ENCODE measurements at places on chromosomes 7 and 10.
A peak's percentile ranks its signal among the peaks of the same experiment; 100 is the strongest.

- DNase-seq, result no peak
Observed at GRCh38 chr10:47034441-47035051, 123.3 kb downstream of the PTPN20 start.

DNA sequence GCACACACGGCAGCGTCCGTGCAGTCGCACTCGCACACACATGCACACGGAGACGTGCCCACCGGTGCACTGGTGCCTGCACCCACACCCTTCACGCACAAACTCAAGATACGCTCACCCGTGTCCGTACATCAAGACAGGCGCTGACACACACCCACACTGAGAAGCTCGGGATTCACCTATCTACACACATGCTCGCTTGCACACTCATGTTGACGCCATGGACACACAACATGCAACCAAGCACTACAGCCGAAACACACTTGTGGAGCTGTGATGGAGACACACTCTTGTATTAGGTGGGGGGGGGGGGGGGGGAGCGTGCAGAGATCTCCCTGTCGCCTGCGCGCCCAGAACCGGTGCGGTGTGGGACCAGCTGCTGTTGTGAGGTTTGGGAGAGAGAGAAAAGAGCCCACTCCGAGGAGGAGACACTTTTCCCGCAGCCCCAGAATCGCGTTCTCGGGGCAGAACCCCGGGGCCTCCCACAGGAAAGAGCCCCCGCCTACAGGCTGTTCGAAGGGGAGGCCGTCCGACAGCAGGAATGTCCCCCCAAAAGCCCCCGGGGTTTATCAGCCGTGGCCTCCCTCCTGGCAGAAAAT is 605 bp upstream of the NFKB2 start:
- DNase-seq, result peak; percentile 80

- DNase-seq, result no peak
Observed at GRCh38 chr10:71031603-71032002, 143.2 kb upstream of the PCBD1 start.

- no peak for DNase-seq
Observed at GRCh38 chr10:43815181-43815885, 166.7 kb upstream of the ZNF32 start.

DNA sequence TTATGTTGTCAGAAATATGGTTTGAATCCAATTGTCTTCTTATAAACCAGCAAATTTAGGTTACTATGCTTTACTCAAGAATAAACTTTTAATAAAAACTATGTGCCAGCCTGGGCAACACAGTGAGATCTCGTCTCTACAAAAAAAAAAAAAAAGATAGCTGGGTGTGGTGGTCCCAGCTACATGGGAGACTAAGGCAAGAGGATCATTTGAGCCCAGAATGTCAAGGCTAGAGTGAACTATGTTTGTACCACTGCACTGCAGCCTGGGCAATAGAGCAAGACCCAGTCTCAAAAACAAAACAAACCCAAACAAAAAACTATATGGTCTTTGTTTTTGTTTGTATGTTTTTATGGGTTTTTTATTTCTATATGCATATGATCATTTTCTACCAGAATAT is 7.5 kb upstream of the ARHGAP12 start:
- DNase-seq, result no peak

DNA sequence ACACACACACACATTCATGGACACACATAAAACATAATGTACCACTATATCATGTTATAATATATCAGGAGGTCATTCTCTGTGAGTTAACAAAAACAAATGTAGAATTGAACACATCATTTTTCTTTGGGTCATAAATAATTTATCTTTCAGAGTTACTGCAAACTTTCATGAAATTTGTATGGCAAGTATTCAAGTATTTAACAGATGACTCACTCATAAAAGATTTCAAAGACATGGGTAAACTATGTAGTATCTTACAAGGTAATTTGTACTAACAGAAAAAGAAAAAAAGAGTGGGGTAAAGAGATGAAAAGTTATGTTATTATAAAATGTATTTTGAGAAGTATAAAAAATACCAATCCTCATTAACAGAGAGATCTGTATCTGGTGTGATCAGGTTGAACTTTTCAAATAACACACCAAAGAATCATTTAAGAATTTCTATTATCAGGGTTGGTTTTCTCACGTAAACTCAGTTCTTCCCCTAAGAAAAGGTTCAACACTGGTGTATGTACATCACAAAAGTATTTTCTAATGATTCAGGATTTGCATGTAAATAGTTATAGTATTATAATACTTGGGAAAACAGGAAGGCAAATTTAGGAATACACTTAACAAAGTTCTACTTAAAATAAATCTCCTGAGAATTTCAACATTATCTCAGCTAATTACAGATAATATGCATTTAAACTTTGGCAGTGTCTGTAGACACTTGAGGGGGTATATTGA is 933.1 kb upstream of the LRRN3 start:
- DNase-seq, result no peak

GRCh38 chr10:93139059-93139655 is 65.5 kb downstream of the CYP26A1 start:
- DNase-seq, result no peak

DNA sequence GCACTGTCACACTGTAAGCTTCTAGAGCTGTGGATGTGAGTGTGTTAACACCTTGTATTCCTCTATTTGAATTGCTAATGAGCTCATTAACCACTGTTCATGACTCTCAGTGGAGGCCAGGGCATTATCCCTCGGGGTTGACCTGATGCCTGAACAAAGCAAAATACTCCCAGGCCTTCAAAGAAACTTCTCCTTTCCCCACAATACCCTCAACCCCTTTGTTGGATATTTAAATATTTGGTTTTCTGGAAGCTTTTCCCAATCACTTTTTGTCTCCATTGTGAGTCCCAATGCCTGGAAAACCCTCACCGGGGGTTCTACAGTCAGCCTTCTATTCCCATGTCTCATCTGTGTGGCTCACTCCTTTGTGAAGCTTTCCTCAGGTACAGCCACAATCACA is 780.1 kb downstream of the PHTF2 start:
- DNase-seq, result no peak

DNA sequence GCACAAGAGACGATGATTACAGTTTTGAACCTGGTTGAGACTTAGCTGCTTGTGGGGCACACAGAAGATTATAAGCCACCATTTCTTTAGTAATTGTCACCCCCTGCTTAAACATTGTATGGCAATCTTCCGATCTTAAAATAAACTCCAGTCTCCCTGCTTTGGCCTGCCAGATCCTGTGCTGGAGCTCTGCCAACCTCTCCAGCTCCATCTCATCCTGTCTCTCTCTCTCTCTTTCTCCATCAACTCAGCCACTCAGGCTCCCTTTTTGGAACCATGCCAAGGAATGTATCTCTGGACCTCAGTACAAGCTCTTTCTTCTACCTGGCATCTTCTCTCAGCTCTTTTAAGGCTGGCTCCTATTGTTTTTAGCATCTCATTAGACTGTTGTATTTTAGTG is 1053.2 kb downstream of the REEP3 start:
- DNase-seq, result no peak

GRCh38 chr10:28906415-28906814 is 229.1 kb downstream of the BAMBI start:
- no peak for DNase-seq

- DNase-seq, result no peak
Observed at GRCh38 chr10:43195557-43195956, 57.3 kb downstream of the CSGALNACT2 start.

- peak; percentile 52 for DNase-seq
Observed at GRCh38 chr10:11986593-11987216, 55.9 kb downstream of the UPF2 start.

GRCh38 chr10:28127881-28128280 is 129.0 kb upstream of the ODAD2 start:
- no peak for DNase-seq

GRCh38 chr7:66741710-66742049 is 1.1 kb downstream of the RABGEF1 start:
- no peak for DNase-seq

DNA sequence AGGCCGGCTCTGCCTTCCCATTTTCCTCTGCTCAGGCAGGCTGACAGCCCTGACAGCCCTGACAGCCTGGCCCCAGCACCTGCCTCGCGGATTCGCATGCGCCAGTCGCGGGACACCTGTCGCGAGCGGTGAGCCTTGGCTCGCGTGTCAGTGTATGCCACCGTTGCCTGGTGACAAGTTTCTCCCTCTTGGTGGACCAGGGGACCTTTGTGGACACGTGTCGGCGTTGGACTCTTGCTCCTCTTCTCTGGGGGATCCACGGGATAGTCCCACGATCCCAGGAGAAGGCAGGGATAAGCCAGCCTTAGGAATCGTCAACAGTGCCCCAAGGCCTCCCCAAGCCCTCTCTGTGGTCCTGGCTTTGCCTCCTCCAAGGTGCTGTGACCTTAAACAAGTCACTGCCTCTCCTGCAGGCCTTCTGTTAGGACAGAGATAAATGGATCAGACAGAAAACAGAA is 18.1 kb upstream of the ZNF273 start:
- no peak for DNase-seq

DNA sequence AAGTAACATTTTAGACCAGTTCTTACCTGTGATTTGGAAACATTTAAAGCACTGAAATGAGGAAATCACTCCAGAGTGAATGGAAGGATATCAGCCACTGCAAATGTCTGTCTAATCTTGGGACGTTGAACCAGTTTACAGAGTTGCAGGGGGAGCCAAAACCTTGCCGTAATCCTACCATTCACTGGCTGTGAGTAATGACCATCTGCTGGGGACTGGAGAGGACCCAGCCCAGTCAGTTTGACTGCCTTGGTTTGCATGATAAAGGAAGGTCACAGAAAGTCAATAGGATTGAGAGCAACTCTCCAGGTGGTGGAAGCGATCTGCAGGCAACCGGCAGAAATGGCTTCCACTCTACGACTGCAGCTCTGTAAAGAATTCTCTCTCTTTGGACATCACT is 167.2 kb downstream of the AKR1D1 start:
- no peak for DNase-seq

DNA sequence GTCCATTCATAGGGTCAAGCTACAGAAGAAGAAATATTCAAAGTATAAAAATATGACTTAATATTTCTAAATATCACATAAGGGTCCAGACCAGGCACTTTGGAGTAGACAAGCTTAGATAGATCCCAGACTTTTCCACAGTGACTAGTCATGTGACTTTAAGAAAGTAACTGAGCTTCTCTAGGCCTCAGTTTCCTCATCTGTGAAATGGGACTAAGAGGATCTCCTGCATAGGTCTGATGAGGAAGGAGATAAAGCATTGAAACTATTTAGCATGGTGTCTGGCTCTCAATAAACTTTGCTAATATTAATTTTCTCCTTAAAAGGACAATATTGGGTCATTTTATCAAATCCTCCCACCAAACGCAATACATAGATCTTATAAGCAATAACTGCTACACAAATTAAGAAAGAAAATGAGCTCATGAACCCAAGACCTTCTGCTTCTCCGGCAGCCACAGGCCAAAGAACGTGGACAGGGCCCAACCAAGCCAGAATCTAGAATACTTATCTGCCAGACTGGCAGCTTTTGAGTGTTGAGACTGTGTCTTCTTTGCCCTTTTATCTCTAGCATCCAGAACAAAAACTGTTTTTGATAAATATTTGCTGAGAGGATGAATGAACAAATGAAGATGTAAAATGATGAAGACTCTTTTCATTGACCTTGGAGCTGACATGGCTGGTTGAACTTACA is 1.6 kb upstream of the TARP start:
- no peak for DNase-seq

GRCh38 chr7:21256310-21256877 is 171.5 kb upstream of the SP4 start:
- DNase-seq, result no peak

GRCh38 chr7:47451851-47452205 is 130.1 kb downstream of the TNS3 start:
- no peak for DNase-seq

GRCh38 chr10:119101366-119102098 is 2.4 kb upstream of the DENND10 start:
- no peak for DNase-seq

DNA sequence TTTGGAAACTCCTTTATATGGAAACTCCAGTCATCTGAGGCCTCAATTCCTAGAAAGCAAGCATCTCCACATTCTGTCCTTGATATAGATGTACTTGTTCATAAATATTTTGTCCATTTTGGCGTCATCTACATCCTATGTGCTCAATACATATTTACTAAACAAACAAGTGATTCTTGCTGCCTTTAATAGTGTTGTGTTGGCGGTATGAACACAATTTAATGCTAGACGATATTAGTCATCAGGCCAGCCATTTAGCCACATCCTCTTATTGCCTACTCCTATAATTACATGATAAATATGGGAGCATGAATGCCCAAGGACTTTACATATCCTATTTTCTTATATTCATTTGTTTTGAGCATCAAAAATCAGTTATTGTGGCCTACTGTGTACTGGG is 18.5 kb upstream of the IFRD1 start:
- DNase-seq, result no peak

DNA sequence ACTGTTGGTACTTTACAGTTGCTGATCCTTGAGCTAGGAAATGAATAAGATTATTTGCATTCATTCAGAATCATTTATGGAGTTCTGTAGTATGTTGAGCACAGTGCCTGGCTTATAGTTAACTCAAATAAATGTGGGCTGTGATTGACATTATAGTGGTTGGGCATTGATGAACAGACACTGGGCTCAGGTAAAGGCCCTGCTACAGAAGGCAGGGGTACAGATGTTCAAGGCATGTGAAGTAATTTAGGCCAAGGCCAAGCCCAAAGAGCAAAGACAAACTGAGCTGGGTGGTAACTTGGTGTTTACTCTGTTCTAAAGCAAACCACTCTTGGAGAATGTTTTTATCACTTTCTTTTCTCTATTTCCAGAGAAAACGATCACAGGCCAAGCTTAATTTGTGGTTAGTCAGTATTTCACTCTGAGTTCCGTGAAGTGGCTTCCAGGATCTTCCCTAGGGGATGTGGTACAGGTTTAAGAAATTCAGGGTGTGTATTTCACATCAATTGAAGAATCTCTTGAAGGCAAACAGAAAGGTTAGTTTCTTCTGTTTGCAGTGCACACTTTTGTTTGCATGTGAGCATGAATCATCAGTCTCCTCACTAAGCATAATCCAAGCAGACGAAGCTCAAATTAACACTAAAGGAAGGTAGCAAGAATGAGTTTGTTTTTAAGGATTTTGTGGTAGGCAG is 113.9 kb upstream of the PRR15 start:
- no peak for DNase-seq

All from effector CD8-positive, alpha-beta T cell (primary cell).